ENCODE measurements at places on chromosomes 3 and 15. TPM values are rescaled to one million over a fixed set of nuclear protein-coding genes. Genes with fewer than 3 reads are reported as not detected.

- no peak for DNase-seq
Measured at GRCh38 chr3:15541371-15541770, 19.9 kb upstream of the COLQ start.

GRCh38 chr15:90143166-90143655 is 40.9 kb upstream of the IDH2 start:
- DNase-seq: peak; percentile 80

Gene CHRM5
- total RNA-seq: not detected

- no peak for DNase-seq
Measured at GRCh38 chr15:57316451-57316850, 59.9 kb upstream of the CGNL1 start.

- no peak for DNase-seq
Measured at GRCh38 chr3:57691411-57692132, 1.3 kb downstream of the DENND6A start.

Gene CD200R1
- total RNA-seq: 0.51 TPM

Gene TIMP4
- total RNA-seq: 4.3 TPM

Gene CNTN3
- total RNA-seq: 1.3 TPM

DNA sequence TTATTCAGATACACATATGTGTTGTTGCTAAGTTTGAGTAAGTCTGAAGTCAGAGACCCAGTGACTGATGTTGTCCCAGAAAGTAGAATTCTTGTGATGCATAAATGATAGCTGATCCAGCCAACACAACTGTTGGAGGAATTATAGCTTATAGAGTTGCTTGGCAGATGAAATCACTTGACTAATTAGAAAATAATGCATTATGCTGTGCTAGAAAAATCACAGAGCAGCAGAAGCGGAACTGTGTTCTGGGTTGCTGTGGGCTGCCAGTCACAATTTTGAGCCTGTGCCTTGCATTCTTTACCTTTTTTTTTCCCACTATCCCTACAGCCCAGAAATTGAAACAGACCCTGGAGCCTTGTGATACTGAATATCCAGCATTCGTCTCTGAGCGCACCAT is 90.0 kb upstream of the LRTM1 start:
- DNase-seq: no peak
